A673 (cell line): ENCODE measurements at places on chromosomes 4 and X. TPM values are rescaled to one million over a fixed set of nuclear protein-coding genes. Genes with fewer than 3 reads are reported as not detected.

DNA sequence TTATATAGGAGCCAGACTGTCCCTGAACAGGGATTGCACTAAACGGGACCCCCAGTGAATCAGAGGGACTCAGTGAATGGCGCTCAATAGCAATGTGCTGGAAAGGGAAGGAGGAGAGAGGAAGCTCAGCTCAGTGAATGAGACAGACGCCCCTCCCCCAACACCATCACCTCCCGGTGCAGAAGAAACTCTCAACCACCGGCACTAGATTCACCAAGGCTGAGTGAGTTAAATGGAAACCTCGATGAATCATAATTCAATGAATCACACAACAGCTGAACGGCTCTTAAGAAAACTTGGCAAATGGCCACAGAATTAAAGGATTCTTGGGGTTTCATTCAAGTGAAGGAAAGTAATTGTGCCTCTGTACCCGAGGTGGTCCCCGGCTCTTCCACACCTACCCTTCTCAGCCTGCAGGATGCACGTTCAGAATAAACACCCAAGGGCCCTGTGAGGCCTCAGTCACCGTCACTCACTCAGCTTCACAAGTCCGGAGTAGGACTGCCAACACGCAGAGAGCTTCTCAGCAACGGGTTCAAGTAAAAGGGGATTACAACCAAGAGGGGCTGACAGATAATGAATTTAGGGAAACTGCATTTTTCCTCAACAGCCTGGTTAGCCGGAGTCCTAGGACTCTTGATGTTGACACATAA, 29.3 kb downstream of the CRMP1 start:
- H3K27me3 ChIP-seq = no peaks in the 10 kb centered on the region
- H3K36me3 ChIP-seq = peaks cover 9% of the 10 kb centered on the region
- peak; percentile 87 for DNase-seq
- H3K4me1 ChIP-seq = peaks cover 25% of the 10 kb centered on the region
- peak overlapping the region; percentile 44 for H3K27ac ChIP-seq

DNA sequence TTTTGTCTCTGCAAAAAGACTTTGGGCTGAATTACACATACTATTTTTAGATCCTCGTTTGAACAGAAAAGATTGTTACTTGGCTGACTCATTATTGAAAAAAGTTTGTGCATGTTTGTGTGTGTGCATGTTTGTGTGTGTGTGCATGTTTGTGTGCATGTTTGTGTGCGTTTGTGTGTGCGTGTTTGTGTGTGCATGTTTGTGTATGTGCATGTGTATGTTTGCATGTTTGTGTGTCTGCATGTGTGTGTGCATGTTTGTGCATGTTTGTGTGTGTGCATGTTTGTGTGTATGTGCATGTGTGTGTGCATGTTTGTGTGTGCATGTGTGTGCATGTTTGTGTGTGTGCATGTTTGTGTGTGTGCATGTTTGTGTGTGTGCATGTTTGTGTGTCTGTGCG, 201.1 kb upstream of the FAT1 start:
- DNase-seq = no peak
- H3K27ac ChIP-seq = no peak overlapping the region
- no peaks in the 10 kb centered on the region for H3K36me3 ChIP-seq

DNA sequence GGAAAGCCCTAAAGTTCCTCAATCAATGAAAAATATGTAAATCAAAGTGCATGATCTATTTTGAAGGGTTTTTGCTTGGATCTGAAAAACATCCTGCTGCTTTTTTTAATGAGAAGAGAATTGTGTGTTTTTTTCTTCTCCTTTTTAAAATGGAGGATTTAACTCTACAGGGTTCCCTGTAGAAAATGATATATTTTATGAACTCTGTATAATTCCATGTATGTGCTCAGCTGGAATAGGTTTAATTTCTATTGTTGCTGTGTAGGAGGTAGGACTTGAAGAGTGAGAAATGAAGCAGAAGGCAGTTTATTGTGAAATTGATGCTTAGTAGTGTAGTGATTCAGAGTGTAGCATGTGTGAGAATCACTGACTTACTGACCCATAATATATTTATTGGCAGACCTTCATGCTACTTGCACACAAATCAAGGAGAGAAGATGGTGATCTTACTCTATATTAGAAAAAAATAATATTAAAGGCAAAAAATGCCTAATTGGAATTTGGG, 286.8 kb upstream of the FSTL5 start:
- no peaks in the 10 kb centered on the region for H3K36me3 ChIP-seq
- no peak for DNase-seq
- no peaks in the 10 kb centered on the region for H3K4me1 ChIP-seq

The TMEM150C gene
- 0.34 and 0.76 TPM in 2 replicates for total RNA-seq
